ENCODE measurements at places on chromosomes 5 and 9.

DNA sequence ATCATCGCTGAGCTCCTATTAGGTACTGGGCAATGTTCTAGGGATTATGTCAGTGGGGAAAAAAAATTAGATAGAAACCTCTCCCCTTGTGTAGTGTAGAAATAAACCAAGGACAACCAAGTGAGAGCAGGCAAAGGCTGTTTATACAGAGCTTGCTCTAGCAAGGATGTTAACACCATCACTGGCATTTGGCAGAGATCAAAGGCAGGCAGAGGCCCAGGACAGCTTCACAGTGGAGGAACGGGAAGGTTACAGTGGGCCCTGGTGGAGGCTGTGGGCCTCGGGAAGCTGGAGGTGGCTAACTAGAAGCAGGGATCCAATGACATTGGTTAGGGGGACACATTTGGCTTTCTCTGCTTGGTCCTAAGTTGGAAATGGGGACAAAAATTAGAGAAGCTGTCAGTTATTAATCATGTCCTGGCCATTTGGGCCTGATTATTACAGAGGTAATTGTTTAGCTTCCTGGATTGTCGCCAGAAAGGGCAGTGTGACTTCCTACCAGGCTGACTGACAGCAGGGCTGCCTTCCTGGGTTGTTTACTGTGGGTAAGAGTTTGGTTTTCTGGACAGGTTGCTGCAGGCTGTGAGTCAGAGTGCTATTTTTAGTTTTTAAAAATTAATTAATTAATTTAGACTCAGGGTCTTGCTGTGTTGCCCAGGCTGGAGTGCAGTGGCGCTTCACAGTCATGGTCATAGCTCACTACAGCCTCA is 259.3 kb downstream of the ROR2 start:
- no peak for DNase-seq

DNA sequence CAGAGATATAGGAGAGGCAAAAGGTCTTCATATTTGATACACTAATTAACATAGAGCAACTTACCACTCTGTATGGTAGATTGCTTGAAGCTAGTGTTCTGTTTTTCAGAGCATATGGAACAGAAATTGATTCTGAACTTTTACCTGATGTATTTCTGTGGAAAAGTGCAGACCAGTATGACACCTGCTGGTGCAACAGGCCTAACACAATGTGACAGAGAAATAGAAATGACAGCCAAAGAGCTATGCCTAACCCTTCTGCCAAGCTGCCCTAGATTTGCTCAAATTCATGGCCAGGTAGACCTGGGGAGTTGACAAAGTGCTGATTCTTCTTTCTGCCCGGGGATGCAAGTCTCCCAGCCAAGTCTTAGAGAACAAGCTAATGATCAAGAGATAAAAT is 65.4 kb upstream of the RNF180 start:
- DNase-seq, result no peak

- no peak for DNase-seq
These were observed 78.6 kb downstream of the AMBP start for GRCh38 chr9:113999256-114000062.

- DNase-seq, result no peak
These were observed 90.5 kb upstream of the AGXT2 start for GRCh38 chr5:35138232-35138631.

- DNase-seq, result peak; percentile 60
These were observed at the start of gene GPX8 for GRCh38 chr5:55159763-55160492. TSS of gene GPX8 (plus strand) at chr5:55160171. CDS start at chr5:55160193, 22 bp downstream.
